ENCODE measurements at places on chromosomes 11 and 22.

DNA sequence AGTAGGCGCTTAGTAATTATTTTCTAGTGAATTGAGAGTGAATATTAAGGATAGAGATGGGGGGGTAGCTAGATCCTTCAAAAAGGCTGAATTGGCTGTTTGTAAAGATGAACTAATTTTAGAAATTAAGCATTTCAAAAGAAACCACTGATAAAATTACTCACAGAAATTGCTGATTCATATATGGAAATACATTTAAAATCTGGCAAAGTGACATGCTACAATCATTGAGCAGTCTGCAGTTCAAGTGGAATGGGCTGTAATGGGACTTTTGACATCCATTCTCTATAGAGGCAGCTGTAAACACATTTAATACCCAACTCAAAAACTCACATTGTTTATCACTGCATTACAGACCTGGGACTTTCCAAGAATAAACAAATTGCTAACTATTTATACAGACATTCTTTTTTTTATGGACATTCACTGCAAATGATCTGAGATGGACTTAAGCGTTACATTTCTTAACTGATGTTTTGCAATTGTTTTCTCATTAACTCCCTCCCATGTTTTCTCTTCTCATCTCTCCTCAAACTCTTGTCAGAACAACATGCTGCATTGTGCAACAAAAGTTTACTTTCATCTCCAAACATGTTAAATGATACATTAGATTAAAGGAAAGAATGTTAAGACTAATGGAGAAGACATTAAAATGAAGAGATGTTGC is 42.1 kb upstream of the MMP7 start:
- DNase-seq = no peak

DNA sequence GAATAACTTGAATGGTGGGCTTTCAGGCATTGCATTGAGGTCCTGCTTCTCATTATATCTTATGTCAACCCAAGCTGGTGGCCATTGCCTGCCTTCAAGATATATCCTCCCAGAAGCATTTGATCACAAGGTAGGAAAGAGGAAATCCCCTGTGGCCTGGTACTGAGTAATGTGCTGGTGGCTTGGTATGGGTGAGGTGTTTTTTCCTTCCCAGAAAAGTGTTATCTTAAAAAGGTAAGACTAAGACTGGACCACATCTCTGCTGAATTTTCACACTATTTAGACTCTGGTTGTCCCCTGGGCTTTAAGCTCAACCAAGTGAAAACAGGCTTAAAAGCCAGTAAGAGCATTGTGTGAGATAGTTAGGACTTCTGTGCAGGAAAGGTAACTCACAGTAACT is 3.7 kb downstream of the INSC start:
- no peak for DNase-seq

DNA sequence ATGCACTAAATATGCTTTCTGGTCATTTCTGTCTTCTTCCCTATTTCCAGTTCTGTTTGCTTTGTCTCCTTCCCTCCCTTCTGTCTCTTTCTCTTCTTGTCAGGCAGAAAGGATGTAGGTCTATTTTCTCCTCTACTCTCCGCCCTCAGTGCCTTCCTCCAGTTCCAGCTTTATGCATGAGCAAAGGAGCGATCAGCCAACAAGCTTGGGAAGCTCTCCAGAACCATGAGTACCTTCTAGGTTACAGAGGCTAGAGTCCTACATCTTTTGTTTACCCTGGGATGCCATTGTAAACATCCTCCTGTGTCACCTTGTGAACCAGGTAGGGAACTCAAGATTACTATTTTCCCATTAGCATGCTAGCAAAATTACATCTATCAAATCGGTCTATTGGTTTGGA is 7.9 kb upstream of the SPON1 start:
- peak; percentile 72 for DNase-seq

GRCh38 chr11:126415128-126415527 is 59.6 kb downstream of the ST3GAL4 start:
- no peak for DNase-seq

DNA sequence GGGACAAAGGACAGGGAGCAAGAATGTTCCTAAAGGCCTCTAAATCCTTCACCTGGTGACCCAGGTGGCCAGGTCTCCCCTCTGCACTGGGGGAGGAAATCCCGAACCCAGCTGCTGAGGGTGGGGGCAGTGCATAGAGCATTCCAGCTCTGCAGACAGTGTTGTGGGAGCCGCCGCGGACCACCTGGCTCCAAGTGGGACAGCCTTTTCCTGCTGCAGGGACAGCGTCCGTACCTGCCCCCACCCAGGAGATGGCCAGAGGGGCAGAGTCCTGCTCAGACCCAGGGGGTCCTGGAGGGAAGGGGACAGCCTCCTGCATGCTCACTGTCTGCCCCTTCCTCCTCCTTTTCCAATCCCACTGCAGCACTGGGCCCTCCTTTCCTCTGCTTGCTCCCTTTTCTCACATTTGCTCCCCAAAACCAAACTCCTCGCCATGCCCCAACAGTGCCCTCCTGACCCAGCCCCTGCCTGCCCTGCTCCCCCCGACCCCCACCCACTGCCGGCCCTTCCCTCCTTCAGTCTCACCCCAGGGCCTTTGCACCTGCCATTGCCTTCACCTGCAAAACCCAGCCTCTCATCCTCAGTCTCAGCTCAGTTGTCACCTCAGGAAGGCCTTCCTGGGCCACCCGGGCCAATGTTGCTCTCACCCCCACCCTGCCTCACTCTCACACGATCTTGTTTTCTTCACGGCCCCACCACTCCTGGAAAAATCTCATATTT is 12.8 kb downstream of the PNPLA5 start:
- no peak for DNase-seq

DNA sequence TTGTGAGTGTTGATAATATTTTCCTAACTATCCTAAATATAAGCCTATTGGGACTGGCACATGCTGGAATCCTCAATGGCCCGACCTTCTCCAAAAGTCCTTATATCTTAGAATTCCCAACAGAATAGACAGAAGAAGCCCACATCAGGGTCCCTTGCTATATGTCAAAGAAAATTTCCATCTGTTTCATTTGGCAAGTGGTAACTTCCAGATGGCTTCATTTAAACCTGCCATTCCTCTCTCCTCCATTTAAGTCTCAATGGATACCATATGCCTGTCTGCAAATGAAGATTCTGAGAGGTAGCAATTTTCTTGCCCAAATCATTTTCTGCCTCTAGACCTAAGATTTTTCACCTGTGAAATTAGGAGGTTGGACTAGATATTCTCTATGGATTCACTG is 73.1 kb upstream of the KCNA4 start:
- no peak for DNase-seq

DNA sequence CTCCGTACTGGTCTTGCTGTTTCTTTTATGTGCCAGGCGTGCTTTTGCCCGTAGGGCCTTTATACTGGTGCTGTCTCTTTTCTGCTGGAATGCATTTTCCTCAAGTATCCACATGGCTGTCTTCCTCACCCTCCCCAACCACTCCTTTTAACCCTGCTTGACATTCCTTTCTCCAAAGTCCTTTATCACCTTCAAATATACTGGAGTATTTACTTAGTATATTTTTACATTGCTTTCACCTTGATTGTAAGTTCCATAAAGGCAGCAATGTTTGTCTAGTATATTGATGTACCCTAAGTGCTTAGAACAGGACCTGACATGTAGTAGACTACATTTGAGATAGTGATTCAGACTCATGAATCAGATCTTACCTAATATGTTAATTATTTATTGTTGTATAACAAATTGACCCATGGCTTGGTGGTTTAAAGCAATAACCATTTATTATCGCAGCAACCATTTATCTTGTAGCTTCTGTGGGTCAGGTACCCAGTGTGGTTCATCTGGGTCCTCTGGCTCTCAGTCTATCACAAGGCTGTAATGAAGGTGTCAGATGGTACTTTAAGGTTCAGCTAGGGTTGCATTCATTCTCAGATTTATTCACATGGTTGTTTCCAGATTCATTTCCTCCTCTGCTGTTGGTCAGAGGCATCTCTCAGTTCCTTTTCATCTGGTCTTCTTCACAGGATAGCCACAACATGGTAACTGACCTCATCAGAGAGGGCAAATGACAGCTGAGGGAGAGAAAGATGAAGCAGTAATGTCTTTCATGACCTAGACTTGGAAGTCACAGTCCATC is 34.2 kb downstream of the DDX10 start:
- DNase-seq = peak; percentile 6

DNA sequence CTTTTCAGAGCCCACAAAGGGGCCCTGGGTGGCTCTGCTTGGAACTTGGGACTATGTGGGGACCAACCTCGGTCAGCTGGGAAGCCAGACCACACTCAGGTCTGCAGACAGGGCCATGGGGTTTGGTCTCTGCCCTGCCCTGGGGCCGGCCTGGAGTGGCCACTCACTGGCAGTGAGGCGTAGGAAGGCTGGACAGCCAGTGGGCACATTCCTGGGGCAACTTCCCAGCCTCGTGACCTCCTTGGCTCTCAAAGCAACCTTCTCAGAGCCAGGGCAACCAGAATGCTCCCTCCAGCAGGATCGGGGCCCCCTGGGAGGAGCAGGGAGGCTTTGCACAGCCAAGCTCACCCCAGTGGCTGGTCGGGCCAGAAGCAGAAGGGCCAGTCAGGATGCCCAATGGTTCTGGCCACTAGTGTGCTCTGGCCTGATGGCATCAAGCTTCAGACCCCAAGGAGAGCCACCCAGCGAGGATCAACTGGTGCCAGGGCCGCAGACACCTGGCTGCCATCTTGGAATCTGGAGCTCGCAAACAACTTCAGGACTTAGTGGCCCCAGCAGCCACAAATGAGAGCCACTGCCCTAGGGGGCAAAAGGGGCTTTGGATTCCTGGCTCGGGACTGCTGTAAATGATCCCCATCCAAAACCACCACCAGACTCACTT is 87.1 kb downstream of the MYEOV start:
- DNase-seq = no peak

DNA sequence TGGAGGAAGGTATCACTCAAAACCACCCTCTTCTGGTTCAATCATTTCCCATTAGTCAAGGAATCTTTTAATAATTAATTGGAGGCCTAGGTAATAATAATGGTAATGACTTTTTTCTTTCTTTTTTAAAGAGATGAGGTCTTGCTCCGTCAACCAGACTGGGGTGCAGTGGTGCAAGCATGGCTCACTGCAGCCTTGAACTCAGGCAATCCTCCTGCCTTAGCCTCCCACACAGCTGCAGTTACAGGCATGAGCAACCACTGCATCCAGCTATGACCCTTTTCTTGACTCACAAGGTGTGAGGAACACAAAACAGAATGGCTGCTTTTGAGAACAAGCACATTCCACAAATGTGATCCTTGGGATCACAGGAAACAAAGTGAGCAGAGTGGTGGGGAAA is 3.6 kb downstream of the POLDIP3 start:
- no peak for DNase-seq

GRCh38 chr11:63622323-63622722 is 8.1 kb upstream of the PLAAT3 start:
- DNase-seq = no peak

DNA sequence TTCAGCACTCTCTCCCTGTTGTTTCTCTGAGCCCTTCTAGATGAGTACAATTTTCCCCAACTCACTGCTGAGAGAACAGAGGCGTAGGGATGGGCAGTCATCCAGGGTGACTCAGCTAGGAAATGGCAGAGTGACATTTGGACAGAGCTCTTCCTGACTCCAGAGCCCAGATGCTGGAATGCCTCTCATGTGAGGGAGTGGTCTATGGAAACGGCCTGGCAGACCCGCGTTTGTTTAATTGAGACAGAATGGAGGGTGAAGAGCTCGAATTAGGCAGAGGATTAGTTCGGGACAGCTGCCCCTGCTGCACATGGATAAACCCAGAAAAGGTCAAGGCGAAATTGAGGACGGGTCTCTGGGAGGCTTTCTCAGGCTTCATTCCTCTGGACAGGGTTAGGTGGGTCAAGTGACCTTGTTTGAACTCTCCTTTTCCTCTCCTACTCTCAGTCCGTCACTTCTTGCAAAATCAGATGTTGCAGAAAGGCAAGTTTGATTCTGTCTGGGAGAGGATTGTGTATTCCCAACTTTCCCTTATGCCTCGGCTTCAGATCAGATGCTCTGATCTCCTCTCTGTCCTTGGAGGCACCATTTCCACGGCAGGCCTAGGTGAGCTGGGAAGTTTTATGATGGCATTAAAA is 7.6 kb upstream of the LMO2 start:
- peak; percentile 30 for DNase-seq

DNA sequence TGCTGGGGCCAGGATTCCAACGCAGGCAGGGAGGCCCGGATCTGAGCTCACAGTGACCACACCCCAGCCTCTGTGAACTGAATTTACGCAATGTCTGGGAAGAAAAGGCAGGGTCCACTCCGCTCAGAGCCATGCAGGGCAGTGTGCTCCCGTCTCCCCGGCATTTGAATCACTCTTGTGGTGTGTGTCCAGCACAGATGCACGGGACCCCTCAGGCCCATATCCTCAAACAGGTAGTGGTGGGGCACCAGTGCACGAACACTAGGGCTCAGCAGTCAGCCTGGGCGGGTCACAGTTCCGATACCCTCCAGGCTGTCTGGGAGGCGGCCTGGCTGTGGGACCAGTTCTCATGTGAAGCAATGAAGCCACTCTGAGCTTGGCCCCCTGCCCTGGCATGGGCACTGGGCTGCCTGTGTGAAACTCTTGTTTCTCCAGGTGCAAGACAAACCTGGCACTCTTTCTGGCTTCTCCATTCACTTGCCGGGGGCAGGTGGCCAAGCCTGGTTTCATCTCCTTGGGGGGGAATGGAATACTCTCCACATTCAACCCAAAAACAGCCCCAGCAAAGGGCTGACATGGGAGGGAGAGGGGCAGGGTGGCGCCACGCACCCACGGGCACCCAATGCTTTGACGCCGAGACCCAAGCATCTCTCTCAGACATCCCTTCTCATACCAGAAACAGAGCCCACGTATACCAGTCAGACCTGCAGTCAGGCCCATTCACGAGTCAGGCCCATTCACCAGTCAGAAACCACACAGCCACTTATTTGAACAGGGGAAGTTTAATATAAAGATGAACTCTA is 14.3 kb downstream of the DHCR7 start:
- DNase-seq = no peak

DNA sequence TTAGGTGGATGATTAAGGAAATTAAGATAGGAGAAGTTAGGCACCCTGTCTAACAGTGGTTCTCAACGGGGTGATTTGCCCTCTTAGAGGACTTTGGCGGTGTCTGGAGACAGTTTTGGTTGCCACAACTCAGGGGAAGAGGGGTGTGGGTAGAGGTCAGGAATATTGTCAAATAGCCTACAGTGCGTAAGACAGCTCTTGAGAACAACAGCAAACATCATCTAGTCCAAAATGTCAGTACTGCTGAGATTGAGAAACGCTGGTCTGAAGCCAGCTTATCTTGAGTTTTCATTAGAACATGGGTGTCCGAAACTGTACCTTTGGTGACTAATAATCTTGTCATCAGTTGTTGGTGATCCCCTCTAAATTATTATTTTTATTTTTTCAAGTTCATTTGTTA is 38.4 kb downstream of the CECR2 start:
- DNase-seq = no peak

Data from NCI-H1105 treated with DMSO at 0.1 percent for 48 hours (cell line).